ENCODE measurements at places on chromosomes 13 and 19.
A peak's percentile ranks its signal among the peaks of the same experiment; 100 is the strongest.

DNA sequence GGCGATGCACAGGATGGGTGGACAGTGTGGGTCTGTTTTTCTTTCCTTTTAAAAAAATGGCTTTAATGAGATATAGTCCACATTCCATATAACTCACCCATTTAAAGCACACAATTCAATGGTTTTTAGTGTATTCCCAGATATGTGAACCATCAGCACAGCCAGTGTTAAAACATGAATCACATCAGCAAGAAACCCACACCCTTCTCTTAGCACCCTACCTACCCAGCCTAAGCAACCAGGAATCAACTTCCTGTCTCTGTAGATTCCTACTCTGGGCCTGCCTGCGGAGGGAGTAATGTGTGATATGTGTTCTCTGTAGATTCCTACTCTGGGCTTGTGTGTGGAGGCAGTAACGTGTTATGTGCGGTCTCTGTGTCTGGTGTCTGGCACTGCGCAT is 11.9 kb downstream of the TMEM255B start:
- no peak for DNase-seq

DNA sequence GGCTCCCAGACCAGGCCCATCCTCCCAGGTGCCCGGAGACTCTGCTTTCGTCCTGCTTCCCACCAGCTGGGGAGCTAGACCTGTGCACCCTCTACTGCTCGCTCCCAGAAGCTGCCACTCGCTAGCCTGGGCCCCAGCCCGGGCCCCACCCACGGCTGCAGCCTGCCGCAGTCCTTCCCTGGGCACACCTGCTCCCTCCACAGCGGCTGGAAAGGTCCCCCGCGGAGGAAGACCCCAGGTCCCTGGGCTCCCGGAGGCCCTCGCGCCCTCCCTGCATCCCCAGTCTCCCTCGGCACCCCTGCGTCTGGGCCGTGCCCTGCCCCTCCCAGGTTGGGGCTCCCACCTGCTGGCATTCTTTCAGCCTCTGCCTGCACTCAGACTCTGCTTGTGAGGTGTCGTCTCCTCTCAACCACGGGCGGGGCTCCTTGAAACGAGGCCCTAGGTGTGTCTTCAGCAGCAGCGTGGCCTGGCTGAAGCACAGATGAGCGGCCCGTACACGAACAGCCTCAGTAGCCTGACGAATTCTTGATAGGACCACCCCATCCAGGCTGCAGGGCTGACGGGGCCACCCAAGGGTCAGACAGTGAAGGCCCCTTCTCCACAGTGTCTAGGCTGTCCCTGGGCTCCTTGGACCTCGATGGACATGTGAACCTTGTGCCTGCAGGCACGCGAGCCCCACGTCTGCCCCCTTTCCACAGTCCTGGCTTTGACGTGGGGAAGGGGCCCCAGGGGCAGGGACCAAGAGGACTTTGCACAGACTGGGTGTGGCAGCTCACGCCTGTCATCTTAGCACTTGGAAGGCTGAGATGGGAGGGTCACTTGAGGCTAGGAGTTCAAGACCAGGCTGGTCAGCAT is 27.9 kb downstream of the DOT1L start:
- no peak for DNase-seq

DNA sequence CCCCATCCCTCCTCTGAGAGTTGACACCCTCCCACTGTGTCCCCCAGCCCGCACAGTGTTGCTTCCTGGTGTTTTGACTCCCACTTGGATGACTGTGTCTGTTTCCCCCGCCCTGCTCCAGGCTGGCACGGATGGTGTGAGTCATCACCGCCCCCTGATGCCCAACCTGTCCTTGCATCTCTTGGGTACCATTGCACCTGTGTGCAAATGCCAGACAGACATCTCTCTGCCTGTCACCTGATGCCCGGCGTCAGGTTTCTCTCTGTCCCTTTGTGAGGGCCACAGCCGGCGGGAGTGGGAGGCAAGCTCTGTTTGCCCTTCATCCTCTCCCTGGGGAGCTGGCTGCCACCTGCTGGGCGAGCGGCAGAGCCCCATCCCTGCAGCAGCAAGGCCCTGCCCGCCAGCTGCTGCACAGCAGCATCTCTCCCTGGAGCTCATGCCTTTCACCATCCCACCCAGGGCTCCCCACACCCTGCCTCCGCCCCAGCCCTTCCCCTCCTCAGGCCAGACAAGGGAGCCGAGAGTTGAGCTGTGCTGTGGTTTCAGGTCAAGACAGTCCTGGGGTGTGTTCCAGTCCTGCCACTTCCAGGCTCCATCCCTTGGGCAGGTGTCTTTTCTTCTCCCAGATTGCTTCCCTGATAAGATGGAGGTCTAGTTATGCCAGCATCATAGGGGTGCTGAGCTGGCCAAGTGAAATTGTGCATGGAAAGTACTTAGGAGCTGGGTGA is 29.7 kb downstream of the NKPD1 start:
- no peak for DNase-seq

DNA sequence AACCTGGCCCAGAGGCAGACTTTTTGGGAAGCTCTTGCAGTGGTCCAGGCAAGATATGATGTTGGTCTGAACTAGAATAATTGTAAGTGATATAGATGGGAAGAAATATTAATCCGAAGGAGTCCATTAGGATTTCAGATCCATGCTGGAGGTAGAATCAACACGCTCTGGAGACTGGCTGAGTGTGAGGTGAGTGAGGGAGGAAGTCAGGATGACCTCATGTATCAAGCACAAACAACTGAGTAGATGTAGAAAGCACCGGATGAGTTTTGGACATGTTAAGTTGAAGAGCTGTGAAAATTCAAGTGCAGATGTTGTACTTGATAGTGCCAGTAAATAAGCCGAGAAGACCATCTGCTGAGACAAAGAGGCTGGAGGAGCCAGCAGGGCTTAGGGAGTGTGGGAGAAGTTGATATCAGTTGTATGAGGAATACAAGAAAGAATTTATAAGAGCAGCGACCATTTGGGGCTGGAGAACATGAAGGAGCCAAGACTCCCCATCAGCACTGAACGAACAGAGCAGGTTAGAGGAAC is 5.3 kb upstream of the CNMD start:
- DNase-seq, result no peak

DNA sequence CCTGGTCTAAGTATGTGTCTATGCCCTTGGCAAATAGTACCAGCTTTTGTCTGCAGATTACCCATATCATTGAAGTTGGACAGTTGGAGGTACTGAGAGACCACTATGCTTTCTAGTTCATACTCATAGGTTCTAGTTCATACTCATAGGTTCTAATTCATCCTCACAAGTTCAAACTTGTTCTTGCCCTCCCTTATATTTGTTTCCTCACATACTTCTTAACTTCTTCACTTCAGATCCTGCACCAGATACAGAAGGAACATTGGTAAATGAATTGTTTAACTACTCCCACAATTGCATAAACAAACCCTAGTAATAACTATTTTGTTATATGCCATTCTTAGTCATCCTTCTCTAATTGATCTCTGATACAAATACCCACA is 172.2 kb downstream of the SLITRK1 start:
- no peak for DNase-seq

GRCh38 chr13:31090096-31090495 is 71.6 kb downstream of the HSPH1 start:
- no peak for DNase-seq

- DNase-seq, result no peak
Measured at GRCh38 chr13:76942363-76942762, 5.9 kb upstream of the ACOD1 start.

- no peak for DNase-seq
Measured at GRCh38 chr13:44365899-44366298, 7.7 kb upstream of the SERP2 start.

GRCh38 chr13:46213242-46213641 is 1.5 kb downstream of the LRRC63 start:
- no peak for DNase-seq

DNA sequence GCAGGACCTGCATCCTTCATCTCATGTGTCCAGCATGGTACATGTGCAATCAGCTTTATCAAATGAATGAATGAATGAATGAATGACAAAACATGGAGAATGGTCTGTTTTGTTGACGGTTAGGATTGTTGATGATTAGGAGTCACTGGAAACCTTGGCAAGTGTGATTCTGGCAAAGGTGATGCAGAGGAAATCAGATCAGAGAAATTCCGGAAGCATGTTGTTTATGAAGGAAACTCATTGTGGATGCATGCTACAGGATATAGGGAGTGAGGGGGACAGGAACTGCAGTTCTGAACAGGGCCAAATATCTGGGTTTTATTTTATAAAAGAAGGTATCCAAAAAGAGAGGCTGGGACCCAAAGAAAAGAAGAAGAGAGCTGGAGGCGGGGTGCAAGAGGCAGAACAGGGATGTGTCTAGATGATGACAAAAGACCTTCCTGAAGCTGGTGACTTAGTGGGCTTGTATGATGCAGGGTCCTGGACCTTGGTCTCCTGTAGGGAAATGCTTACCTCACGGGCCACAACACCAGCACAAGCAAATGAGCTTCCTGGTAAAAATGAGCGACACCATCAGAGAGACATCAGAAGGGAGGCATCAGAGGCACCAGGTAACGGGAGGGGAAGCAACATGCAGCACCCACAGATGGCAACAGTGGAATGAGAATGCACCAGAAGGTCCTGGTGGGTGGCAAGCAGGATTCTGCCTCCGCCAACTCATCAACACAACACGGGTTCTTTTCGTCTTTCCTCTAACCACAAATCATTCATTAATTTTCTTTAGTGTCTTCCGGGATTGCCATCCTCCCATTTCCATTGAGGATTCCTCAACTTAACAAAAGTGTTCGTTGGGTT is 159.6 kb downstream of the FOXO1 start:
- DNase-seq, result no peak

GRCh38 chr19:55179606-55180484 is at the start of gene SYT5:
TSS of gene SYT5 (minus strand) at chr19:55180289. CDS start at chr19:55179041, 1,248 bp downstream.
- DNase-seq, result peak; percentile 37

DNA sequence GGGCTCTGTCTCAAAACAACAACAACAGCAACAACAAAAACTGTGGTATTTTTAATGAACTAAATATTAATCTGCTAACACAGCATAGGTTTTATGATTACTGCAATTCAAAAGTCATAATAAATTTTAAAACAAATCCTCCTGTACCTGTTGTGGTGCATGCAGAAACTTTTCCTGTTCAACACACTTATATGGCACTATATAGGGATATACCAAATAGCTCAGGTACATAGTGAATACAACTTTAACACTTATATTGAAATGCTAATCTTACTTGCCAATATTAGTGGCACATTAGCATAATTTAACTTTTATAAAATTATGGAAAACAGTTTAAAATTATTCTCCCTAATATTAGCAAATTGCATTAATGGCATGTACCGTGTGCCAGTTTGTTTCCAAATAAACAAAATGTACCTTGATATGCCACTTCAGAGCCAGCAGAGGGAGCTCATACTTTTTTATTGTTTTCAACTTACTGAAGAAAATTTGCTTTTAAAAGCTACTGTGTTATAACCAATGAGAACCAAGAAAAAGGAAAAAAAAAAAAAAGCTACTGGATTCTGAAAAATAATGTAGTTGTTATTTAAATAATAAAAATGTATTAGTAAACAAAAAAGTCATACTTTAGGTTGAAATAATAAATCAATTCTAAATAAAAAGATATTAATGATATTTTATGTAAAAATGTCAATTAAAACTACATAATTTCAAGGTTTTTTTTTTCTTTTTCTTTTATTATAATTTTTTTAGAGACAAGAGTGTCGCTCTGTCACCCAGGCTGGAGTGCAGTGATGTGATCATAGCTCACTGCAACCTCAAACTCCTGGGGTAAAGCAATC is 18.0 kb upstream of the RBM26 start:
- DNase-seq, result peak; percentile 60

DNA sequence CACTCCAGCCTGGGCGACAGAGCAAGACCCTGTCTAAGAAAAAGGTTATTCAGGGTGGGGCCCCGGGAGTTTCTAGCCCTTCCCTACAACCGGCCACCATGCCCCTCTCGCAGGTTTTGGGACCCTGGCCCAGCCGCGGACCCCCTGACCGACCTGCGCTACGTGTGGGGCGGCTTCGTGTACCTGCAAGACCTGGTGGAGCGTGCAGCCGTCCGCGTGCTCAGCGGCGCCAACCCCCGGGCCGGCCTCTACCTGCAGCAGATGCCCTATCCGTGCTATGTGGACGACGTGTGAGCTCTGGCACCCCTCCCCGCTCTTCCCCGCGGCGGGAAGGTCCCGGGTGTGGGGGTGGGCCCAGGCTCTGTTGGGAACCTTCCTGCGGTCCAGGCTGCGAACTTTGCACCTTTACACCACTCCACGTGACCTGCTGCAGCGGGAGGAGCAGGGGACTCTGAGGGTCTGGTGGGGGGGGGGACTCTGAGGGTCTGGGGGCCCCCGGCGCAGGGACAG is 6.3 kb downstream of the ABCA7 start:
- DNase-seq, result no peak

GRCh38 chr13:69704311-69704710 is 403.3 kb upstream of the ATXN8OS start:
- DNase-seq, result no peak

- no peak for DNase-seq
Measured at GRCh38 chr13:104071806-104072205, 1005.6 kb upstream of the SLC10A2 start.

GRCh38 chr13:107299717-107300116 is 731.8 kb upstream of the ARGLU1 start:
- DNase-seq, result no peak

GRCh38 chr13:84417416-84417815 is 535.1 kb upstream of the SLITRK1 start:
- DNase-seq, result no peak

- DNase-seq, result no peak
Measured at GRCh38 chr13:73168226-73168952, 109.6 kb downstream of the KLF5 start.

DNA sequence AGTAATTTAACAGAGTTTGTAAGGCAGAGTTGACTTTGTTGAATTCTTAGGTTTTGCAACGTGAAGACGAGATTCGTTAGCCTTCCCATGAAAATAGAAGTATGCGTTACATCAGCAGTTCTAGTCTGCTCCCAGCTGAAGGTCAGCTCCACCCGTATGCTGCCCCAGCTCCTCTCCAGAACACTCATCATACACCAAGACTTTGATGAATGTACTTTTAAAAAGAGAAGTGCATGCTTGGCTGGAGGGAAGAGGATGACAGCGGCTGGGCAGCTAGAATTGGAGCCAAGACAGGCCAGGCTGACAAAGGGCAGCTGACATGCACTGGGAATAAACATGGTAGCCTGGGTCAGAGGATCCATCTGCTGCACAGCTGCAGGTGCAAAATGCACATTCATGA is 166.3 kb upstream of the ARGLU1 start:
- DNase-seq, result no peak

DNA sequence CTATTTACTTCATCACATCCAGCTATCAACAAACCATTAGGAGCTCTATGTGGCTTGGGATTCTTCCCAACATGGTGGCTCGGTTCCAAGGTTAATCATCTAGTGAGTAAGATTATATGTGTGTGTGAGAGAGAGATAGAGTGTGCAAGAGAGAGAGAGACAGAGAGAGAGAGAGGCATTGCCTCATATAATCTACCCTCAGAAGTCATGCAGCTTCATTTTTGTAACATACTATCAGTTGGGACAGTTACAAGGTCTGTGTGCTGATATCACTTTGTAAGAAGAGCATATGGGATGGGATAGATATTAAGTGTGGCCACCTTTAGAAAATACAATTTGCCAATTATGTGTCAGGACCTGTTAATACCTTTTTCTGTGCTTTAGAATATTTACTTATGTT is 104.1 kb downstream of the NDFIP2 start:
- DNase-seq, result no peak

All from hematopoietic multipotent progenitor cell treated with erythropoietin and hydrocortisone succinate and interleukin-3 and kit ligand, for 15 days (in vitro differentiated cells).